ENCODE measurements at places on chromosomes 12 and 14.

DNA sequence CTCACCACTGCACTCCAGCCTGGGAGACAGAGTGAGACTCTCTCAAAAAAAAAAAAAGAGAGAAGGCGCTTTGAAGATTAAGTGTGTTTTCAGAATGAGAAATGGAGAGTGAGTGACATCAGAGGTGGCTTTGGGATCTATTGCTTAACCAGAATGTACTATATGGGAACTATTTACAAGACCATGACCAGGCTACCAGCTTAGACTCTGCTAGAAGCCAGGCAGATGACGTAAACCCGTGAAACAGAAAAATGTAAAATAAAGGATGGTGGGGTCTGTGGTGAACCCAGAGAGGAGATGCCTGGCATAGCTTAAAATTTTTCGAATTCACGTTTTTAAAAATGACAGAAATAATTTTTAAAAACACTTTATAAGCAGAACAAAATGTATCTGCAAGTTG is 82.0 kb downstream of the IFT43 start:
- DNase-seq = no peak

DNA sequence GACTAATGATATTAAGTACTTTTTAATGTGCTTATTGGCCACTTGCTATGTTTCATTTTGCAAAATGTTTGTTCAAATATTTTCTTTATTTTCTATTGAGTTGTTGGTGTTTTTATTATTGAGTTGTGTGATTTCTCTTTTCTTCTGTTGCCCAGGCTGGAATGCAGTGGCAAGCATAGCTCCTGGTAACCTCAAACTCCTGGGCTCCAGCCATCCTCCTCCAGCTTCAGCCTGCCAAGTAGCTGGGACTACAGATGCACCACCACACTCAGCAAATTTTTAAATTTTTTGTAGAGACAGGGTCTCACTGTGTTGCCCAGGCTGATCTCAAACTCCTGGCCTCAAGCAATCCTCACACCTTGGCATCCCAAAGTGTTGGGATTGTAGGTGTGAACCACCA is 199.2 kb downstream of the NOVA1 start:
- no peak for DNase-seq

DNA sequence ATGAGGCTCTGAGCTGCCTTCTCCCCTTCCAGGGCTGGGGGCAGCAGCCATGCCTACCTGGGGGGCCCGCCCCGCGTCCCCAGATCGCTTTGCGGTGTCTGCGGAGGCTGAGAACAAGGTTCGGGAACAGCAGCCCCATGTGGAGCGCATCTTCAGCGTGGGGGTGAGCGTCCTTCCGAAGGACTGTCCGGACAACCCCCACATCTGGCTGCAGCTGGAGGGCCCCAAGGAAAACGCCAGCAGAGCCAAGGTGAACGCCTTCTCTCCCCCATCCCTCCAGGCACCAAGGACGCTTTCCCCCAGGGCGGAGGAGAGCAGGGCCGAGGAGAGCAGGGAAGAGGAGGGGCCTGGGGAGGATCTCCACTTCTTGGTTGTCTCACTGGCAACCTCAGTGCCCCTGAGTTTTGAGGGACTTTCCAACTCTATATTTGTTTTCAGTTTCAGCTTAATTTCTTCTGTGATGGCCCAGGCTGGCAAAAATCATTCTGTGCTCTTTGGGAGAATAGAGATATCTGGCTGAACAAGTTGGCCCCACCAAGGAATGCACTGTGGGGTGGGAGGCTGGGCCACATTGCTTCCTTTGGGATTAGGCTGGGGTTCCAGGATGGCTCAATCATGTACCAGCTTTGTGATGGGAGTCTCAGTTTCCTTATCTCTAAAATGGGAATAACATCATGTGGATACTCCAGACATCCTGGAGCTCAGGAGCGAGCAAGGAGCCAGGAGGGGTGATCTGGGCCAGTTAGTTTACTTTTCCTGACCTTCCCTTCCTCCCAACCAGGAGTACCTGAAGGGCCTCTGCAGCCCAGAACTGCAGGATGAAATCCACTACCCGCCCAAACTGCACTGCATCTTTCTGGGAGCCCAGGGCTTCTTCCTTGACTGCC is 1.2 kb downstream of the KHNYN start:
- DNase-seq = peak; percentile 66

GRCh38 chr14:92549859-92550230 is 36.3 kb downstream of the RIN3 start:
- peak; percentile 59 for DNase-seq

DNA sequence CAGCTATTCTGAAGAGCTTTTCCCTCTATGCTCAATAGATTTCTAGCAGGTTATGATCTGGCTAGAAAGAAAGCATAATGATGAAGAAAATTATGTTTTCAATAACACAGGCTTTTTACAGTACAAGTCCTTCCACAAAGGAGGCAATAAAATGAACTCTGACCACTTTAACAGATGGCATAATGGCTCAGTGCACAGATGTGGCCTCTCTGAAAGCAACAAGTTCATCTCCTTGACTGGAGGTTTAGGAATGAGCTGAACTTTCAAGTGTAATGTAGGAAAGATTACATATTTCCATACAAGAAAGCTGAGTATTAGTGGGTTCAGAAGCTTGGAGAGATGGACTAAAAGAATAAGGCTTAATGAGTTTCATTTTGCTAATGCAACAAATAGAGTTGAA is 147.4 kb downstream of the EFCAB11 start:
- no peak for DNase-seq

GRCh38 chr14:87626266-87626665 is 366.7 kb downstream of the GALC start:
- no peak for DNase-seq

GRCh38 chr12:32146074-32146873 is 39.6 kb downstream of the BICD1 start:
- no peak for DNase-seq

GRCh38 chr12:57717131-57717530 is 21.4 kb downstream of the AGAP2 start:
- DNase-seq = no peak

GRCh38 chr12:52005903-52006703 is 643 bp upstream of the TAMALIN start:
- DNase-seq = peak; percentile 57

DNA sequence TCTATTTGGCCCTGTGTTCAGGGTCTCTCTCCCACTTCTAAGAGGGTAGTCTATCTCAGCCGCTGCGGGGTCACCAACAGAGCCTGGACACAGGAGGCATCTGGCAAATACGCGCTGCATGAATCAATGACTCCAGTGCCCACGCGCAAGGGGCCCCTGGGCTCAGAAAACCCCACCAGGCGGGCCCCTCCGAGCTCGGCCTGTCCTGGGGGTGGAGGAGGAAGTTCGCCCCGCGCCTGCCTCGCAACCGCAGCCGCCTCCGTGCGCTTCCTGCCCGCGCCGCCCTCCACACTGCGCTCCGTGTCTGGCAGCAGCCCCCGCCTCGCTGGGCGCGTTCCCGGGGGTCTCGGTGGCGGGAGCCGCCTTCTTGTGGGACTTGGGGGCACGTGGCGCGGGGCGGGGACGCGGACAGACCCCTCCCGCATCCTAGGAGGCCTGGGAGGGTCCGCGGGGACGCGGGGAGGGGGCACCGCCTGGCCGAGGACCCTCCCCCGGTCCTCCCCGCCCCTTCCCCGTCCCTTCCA is 811 bp upstream of the FBRSL1 start:
- DNase-seq = peak; percentile 64

- DNase-seq = peak; percentile 52
These were observed 7.6 kb upstream of the AEBP2 start for GRCh38 chr12:19431407-19432308.

DNA sequence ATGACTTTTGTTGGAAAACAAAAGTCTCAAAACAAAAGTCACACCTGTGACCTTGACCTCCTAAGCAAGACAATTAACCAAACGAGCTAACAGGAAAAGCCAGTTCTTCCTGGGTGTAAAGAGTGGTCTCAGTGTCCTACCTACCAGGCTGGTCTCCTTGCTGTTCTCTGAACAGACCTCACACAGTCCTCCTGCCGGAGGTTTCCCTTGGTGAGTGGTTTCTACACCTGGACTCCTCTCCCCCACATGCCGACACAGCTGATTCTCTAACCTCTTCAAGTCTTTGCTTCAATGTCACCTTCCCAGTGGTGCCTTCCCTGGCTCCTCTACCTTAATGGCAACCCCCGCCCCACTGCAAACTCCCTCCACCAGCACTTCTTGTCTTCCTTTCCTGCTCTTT is 238.6 kb downstream of the ZFP36L1 start:
- DNase-seq = no peak
